HAP-1 (cell line): ENCODE measurements at places on chromosomes 4 and X.

DNA sequence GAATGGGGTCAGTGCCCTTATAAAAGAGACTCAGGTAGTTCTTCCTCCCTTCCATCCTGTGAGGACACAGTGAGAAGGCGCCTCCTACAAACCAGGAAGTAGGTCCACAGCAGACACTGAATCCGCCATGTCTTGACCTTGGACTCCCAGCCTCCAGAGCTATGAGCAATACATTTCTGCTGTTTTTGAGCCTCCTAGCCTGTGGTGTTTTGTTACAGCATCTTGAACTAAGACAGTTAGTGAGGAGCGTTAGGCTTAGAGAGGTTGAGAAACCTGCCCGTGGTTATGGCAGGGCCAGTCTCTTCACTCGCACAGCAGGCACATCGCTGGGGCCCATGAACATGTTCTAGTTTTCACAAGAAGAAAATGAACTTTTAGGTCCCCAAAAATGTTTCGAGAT is 19.7 kb downstream of the SHROOM2 start:
- no peak for DNase-seq

GRCh38 chrX:119871245-119871598 is 311 bp downstream of the RNF113A start:
- DNase-seq: no peak

- DNase-seq: no peak
Observed at GRCh38 chr4:146029147-146029546, 90.5 kb upstream of the ZNF827 start.

GRCh38 chr4:79607979-79608378 is 200.0 kb upstream of the GK2 start:
- no peak for DNase-seq

DNA sequence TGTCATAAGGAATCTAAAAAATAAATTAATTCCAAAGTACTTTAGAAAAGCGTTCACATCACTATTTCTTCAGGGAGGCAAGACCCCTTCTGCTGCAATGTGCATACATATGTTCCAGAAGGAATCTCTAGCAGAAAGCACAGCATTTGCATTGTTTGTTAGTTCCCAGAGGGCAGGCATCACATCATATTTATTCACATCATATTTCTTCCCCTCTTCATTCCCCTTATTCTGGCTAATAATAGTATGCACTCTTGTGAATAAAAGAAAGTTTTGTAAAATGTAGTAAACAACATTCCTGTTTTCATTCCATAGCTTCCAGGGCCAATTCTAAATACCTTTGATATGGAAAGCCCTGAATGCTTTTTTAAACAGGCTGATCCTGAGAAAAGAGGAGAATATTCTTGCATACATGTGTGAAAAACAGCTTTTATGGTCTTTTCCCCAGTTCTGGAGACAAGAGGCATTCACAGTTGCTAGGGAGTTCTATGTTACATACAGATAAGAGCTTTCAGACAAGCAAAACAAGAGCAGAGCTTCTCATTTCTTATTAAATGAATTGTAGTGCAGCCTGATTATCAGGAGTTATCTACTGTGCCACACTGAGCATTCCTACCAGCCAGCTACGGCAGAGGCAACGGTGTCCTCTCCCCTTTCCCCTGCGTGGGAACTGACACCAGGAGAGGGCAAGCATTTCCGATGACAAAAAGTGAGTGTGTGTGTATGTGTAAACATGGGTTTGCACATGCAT is 15.2 kb downstream of the GATB start:
- DNase-seq: no peak

DNA sequence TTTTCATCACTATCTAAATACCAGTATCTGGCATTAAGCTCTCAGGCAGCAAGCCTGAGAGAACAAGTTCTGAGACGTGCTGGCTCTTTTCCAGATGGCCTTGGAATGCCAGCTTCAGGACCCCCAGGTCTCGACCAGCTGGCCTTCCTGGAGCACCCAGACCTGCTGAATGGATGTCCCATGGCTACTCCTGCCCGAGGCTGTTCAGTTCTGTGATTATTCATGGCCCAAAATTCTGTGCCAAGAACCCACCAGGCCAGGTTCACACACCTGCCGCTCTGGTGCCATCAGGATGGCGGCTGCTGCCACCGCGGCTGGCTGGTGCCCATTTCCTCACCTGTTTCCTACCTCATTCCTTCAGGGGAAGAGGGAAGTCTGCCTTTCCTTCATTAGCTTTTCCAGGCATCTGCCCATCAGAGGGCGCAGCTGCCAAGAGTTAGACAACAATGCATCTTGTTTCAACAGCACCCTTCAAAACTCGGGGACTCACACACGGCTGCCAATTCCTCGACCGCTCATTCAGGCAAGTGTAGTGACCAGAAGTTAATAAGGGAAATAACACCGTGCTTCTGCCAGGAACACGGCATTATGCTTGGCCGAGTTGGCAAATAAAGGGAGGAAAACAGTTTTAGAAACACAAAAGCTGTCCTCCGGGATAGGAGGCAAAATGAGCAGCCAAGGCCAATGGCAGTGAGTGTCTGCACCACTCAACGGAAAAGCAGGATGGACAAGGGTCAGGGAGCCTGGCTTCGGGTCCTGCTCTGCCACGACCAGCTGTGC is 173.8 kb downstream of the NSUN7 start:
- no peak for DNase-seq

DNA sequence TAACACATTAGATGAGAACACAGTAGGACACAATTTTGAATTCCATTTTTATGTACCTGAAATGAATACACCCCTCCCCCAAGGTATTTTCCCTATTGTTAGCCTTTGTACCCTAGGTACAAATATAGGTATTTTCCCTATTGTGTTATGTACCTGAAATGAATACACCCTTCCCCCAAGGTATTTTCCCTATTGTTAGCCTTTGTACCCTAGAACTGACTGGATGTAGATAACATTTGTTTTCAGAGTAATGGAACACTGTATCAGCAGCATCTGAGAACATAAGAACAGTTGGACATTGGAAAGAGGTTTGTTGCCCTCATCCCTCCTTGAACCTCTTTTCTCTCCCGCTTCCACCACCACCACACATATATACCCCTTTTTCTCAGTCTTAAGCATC is 37.6 kb downstream of the YIPF6 start:
- no peak for DNase-seq

DNA sequence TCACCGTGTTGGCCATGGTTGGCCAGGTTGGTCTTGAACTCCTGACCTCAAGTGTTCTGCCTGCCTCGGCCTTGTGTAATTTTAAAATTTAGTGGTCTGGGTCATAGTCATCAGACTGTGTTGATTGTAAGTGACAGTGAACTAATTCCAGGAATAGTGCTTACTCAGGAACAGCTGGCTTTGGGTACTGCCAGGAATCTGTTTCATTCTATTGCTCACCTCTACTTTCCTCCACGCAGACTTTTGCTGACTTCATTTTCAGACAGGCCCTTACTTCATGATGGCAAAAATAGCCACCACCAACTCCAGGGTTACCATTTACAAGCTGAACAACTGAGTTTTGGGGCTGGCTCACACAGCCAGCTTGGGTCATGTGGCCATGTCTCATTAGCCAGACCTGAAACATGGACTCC is 54.6 kb downstream of the FNIP2 start:
- no peak for DNase-seq

DNA sequence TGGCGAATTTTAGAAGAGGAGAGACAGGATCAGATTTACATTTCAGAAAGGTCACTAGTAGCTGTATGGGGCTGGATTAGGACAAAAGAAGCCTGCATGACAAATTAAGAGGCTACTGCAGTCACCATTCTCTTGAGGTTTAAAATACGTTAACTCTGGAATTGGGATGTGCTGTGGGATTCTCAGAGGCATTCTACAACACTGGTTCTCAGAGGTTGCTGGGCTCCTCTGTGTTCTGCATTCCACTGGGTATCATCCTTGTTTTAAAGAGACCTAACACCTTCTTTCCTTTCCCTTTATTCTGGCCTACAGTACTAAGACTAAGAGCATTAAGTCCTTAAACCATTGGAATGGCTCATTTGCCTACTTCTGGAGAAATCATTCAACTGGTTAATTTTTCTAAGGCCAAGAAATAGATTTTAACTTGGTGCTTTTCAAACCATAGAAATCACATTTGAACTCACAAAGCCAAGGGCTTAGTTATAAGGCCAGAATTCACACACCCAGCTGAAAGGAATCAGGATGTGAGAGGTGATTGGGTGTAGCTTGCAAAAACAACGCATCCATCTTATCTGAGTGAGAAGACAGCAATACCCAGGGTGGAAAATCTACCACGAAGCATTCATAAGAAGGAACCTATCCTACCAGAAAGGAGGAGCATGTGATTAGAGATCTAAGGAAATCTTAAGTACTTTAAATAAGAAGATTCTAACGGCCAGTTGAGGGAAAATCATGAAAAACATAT is 116.6 kb downstream of the SHISA3 start:
- DNase-seq: no peak

- no peak for DNase-seq
Observed at GRCh38 chr4:92566269-92566668, 262.5 kb downstream of the GRID2 start.

DNA sequence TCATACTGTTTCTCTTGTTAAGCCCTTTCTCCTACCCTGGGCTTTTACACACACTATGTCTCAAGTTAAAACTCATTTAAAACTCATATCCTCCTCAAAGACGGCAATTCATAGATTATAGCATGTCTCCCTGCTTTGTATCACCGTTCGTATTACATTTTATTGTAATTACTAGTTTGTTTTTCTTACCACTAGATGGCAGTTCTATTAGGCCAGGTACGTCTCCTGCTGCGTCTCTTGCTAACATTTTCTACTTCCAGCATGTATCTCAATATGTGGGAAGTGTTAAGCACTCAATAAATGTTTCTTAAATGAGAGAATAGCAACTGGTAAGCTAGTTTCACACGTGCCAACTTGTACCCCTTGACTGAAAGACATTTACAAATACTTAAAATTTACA is 450.3 kb upstream of the PCDH7 start:
- peak; percentile 38 for DNase-seq

- no peak for DNase-seq
Observed at GRCh38 chr4:187849556-187850225, 145.9 kb upstream of the ZFP42 start.

DNA sequence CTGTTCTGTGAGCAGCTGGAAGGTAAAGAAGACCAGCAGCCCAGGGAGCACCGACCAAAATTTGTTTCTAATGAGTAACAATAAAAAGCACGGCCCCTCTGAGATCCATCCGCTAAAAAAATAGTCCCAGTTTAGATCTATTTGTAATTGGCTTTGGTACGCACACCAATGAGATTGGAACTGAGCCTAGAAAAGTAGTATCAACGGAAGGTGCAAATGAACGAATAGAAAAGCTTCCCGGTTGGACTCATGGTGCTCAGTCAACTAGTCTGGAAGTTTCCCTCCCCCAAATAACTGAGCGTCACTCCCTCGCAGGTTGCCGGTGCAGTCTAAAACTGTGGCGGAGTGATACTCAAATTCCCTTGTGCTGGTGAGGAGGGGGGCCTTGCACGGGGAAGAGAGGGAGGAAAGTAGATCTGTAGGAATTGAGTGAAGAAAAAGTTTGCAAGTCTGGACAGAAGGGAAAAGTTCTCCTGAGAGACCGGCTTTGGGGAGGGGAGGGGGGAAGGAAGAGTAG is at the start of gene COL4A5:
Gene COL4A5 (plus strand): TSS at position 413 of the 517 bp plus-strand sequence. CDS start 288 bp downstream, outside the sequence.
- peak; percentile 88 for DNase-seq

DNA sequence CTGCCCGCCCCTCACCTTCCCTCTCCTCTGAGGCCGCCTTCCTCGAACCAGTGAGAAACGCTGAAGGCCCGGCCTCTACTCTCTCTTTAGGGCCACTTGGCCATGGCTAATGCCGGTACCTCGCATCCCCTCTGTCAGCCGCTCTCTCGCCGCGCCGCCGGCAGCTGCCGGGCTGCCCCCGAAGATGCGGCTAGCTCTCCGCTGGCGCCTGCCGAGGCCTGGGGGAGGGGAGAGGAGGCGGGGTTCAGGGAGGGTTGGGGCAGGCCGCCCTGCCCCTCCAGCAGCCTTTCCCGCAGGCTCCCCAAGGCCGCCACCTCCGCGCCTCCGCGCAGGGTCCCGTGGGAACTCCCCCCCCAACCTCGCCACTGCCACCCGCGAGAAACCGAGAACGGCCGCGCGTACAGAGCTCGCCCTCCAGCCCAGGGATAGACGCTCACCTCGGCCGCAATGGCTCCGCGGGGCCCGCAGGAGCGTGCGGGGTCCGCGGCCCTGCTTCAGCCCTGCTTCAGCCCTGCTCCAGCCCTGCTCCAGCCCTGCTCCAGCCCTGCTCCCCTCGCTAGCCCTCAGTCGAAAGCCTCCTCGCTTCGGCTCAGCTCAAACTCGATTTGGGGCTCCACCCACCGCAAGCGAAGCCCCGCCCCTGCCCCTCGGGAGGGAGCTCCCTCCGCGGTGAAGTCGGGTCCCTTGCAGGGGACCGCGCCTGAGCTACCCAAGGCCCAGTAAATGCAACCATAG is at the start of gene HUWE1:
Gene HUWE1 (minus strand): TSS at position 569 of the 735 bp plus-strand sequence. CDS start 32,612 bp downstream, outside the sequence.
- peak; percentile 97 for DNase-seq
